ENCODE measurements at places on chromosomes 13 and 19.

DNA sequence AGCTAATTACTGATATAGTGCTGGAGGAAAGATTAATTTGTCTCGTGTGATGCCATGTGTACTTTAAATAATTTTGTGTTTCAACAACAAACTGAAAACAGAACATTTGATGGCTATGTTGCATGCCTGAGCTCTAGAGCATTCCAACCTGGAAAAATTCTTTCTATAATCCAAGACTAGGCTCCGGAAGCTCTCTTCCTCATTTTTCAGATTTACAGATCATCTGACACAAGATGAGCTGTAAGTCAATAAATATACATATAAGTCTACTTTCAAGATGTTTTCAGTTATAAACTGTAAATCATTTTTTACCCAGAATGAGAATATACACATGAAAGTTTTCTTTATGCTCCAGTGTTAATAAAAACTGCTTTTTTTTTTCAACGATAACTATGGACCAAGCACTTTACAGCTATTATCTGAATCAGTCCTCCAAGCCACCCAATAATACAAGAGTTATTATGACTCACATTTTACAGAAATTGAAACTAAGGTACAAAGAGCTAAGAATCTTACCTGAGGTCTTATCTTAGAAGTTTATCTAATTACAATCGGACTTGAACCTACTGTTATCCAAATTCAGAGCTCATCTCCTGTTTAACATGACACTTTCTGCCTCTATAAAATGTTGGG is 6.4 kb upstream of the FOXO1 start:
- DNase-seq, result no peak

DNA sequence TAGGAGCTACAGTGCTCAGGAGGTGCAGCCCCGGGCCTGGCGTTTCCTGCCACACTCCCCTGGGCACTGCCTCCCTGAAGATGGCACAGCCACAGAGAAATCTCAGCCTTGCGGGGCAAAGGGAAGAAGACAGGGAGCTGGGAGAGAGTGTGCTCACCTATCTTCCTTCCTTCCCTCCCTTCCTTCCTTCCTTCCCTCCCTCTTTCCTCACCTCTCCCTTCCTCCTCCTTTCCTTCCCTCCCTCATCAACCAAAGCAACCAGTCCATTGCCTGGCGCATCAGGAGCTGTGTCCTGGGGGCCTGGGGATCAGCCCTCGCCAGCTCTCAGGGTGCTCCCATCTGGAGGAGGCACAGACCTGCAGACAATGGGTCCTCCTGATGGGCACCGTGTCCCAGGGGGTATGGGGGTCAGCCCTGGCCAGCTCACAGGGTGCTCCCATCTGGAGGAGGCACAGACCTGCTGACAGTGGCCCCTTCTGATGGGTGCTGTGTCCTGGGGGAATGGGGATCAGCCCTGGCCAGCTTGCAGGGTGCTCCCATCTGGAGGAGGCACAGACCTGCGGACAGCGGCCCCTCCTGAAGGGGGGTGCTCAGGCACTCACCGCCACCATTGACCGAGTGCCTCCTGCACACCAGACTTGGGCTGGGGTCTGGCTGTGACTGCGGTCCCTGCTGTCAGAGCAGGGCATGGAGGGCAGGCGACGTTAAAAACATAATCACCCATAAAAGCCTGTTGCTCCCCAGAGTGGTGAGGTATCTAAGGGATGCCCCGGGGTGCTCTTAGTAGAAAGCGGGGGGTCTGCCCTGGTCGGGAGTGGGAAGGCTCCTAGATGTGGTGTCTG is 120.2 kb downstream of the URI1 start:
- no peak for DNase-seq

- no peak for DNase-seq
Measured at GRCh38 chr13:24672141-24673132, 7.8 kb upstream of the ATP12A start.

- no peak for DNase-seq
Measured at GRCh38 chr19:1489463-1490310, 463 bp downstream of the PCSK4 start.

DNA sequence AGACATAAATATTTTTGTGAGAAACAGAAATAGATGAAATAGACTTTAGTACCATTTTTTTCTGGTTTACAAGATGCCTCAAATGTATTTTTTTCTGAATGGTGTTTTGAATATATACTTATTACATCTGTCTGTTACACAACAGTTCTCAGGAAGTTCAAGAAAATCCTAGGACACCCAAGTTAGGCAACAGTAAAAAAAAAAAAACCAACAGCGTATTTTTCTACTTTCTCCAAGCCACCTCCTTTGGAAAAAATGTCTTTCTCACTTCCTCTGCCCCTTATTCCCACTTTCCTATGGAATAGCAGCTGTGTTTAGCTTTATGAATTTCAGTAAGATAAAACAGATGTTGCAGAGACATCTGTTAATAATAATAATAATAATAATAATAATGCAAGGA is 489.6 kb upstream of the KLF12 start:
- DNase-seq, result no peak

- no peak for DNase-seq
Measured at GRCh38 chr19:47187797-47188196, 43.2 kb downstream of the BBC3 start.

- no peak for DNase-seq
Measured at GRCh38 chr13:76223999-76224398, 587.9 kb downstream of the LMO7 start.

Measured in thoracic aorta (tissue), 2 donors.